Spinal cord (tissue), 10 donors: ENCODE measurements at places on chromosomes 7 and 10. TPM values are rescaled to one million over a fixed set of nuclear protein-coding genes. Genes with fewer than 3 reads are reported as not detected.

The OR6V1 gene
- not detected for polyA plus RNA-seq

The ITPRID1 gene
- 0.09 TPM for polyA plus RNA-seq

GRCh38 chr7:21568762-21569161, 25.9 kb downstream of the DNAH11 start:
- H3K4me1 ChIP-seq: peaks cover 3% of the 10 kb centered on the region
- no peaks in the 10 kb centered on the region for H3K36me3 ChIP-seq
- H3K27me3 ChIP-seq: no peaks in the 10 kb centered on the region
- DNase-seq: no peak
- no peak overlapping the region for H3K4me3 ChIP-seq
- H3K27ac ChIP-seq: no peak overlapping the region

- H3K4me3 ChIP-seq: no peak overlapping the region
- no peak overlapping the region for H3K27ac ChIP-seq
- H3K36me3 ChIP-seq: no peaks in the 10 kb centered on the region
- no peaks in the 10 kb centered on the region for H3K27me3 ChIP-seq
Observed at GRCh38 chr10:19043431-19043830, 5.2 kb upstream of the MALRD1 start.

GRCh38 chr7:33250421-33250871, 121.1 kb downstream of the BBS9 start:
- H3K36me3 ChIP-seq: no peaks in the 10 kb centered on the region
- DNase-seq: no peak
- no peak overlapping the region for H3K4me3 ChIP-seq
- no peak overlapping the region for H3K27ac ChIP-seq

- H3K4me1 ChIP-seq: peaks cover 31% of the 10 kb centered on the region
- H3K4me3 ChIP-seq: no peak overlapping the region
- peaks cover 18% of the 10 kb centered on the region for H3K36me3 ChIP-seq
- DNase-seq: no peak
- H3K27ac ChIP-seq: no peak overlapping the region
Observed at GRCh38 chr7:140604760-140605159, 35.9 kb downstream of the DENND2A start.

GRCh38 chr7:129748356-129749109, 137.0 kb downstream of the NRF1 start:
- DNase-seq: no peak
- H3K27me3 ChIP-seq: no peaks in the 10 kb centered on the region
- H3K27ac ChIP-seq: no peak overlapping the region
- H3K36me3 ChIP-seq: peaks cover 13% of the 10 kb centered on the region
- no peaks in the 10 kb centered on the region for H3K4me1 ChIP-seq
- H3K4me3 ChIP-seq: no peak overlapping the region

DNA sequence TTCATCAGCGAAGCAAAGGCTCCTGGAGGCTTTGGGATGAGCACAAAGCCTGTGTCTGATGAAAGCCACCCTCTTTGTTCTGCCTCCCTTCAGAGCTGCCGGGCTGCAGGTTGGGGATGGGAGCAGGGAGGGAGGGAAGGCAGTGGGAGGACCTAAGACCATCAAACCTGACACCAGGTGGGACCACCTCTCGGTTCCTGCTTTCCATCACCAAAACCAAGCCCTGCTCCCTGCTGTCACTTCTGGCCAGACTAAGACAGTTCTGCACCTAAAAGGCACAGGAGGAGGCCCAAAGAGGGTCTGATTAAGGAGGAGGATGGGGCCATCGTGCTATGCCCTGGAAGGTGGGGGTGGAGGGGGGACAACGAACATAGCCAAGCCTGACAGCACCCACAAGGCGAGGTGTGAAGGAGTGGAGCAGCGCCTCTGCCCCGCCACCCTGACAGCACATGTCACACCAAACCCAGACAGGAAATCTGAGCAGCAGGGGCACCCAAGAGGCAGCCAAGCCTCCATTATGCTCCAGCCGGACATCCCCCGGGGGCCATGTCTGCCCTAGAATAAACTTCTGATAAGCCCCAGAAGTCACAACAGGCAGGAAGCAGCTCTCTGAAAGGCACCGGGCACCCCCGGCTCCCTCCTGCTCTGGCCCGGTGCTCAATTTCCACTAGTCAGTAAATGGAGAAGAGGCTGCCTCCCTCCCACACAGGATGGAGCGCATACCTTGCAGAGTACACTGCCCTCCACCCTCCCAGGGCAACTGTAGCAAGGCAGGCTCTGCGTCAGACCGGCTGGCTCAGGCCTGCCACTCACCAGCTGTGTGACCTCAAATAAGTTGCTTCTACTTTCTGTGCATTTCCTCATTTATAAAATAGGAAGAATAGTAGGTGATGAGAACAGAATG, 48.9 kb downstream of the DLG5 start:
- no peaks in the 10 kb centered on the region for H3K27me3 ChIP-seq
- H3K4me3 ChIP-seq: no peak overlapping the region
- no peaks in the 10 kb centered on the region for H3K36me3 ChIP-seq
- H3K4me1 ChIP-seq: peaks cover 38% of the 10 kb centered on the region

DNA sequence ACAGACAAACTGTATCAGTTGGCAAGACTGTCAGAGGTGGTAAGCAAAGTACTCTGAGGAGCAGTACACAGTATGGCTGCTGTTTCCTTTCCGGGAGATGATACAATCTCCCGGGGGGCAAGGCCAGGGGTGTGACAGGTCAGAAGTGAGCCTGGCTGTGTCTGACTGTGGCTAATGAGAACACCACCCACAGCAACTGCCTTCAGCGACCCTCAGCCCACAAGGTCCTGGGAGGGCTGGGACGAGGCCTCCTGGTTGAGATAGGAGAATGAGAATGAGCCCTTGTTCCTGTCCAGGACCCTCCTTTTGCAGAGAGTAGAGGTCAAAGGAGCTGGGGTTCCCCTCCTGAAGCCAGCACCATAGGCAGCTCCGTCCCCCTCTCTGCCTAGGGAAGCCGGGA, 421.7 kb downstream of the TCERG1L start:
- H3K27ac ChIP-seq: no peak overlapping the region
- H3K36me3 ChIP-seq: no peaks in the 10 kb centered on the region
- H3K27me3 ChIP-seq: no peaks in the 10 kb centered on the region
- DNase-seq: no peak
- H3K4me1 ChIP-seq: peaks cover 7% of the 10 kb centered on the region

- no peak for DNase-seq
- H3K27ac ChIP-seq: no peak overlapping the region
- H3K36me3 ChIP-seq: no peaks in the 10 kb centered on the region
- H3K27me3 ChIP-seq: no peaks in the 10 kb centered on the region
- no peaks in the 10 kb centered on the region for H3K4me1 ChIP-seq
Observed at GRCh38 chr7:150503581-150503980, 11.1 kb upstream of the GIMAP7 start.

The SUGCT gene
- polyA plus RNA-seq: 2.4 TPM

DNA sequence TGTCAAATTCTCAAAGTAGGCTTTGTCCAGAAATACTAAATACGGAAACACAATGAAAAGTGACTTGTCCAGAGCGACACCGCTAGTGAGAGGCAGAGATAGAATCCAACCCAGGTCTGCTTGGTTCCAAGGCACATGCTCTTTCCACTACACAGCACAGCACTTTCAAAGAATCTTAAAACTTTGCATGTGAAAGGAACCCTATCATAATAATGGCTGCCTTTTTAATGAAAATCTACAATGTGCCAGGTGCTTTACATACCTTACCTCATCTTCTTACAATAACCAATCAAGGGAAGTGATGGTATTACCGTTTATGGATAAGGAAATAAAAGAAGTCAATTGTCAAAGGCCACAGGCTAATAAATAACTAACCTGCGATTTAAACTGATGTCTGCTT, 2.6 kb downstream of the CHCHD3 start:
- DNase-seq: no peak
- no peaks in the 10 kb centered on the region for H3K36me3 ChIP-seq
- no peak overlapping the region for H3K27ac ChIP-seq
- H3K4me3 ChIP-seq: no peak overlapping the region
- H3K27me3 ChIP-seq: no peaks in the 10 kb centered on the region

DNA sequence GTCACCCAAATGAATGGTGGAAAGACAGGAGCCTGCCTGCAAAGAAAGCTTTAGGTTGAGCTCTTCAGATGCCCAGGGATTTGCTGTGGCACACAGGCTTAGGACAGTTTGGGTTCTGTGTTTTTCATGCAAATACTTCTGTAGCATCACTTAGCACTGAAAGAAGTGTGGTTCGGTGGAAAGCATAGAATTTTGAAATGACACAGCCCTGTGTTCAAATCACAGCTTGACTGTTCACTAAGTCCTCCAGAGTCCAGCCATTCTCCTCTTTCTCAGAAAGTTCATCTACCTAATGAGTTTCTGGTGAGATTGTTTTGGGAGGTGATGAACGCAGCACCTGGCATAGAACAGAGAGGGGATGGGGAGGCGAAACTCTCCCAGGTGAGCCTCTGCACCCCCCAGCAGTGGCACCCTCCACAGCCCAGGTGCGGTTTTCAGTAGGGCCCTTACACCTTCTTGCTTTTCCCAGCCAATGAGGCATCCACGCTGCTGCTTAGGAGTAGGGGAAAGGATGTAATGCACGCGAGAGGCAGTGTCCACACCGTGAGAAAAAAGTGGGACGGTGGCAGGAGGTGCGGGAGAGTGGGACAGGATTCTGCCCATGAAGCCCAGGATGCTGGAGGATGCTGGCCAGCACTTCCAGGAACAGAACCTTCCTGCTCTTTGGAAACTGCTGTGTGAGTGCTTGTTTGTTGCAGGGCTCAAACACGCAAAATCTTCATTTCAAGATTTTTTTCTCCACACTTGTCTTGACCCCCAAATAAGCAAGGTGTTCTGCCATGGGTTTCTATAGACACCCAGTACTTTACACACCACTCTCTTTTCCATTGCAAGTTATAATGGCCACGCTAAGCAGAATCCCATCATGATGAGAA, 11.6 kb downstream of the EN2 start:
- DNase-seq: no peak
- H3K27me3 ChIP-seq: peaks cover 100% of the 10 kb centered on the region
- H3K27ac ChIP-seq: no peak overlapping the region
- H3K36me3 ChIP-seq: no peaks in the 10 kb centered on the region
- no peak overlapping the region for H3K4me3 ChIP-seq
- peaks cover 31% of the 10 kb centered on the region for H3K4me1 ChIP-seq

- DNase-seq: peak; percentile 42
- no peak overlapping the region for H3K4me3 ChIP-seq
- H3K36me3 ChIP-seq: peaks cover 30% of the 10 kb centered on the region
- H3K27ac ChIP-seq: no peak overlapping the region
- H3K4me1 ChIP-seq: peaks cover 17% of the 10 kb centered on the region
- H3K27me3 ChIP-seq: no peaks in the 10 kb centered on the region
Observed at GRCh38 chr10:131269776-131270460, 41.6 kb downstream of the TCERG1L start.

DNA sequence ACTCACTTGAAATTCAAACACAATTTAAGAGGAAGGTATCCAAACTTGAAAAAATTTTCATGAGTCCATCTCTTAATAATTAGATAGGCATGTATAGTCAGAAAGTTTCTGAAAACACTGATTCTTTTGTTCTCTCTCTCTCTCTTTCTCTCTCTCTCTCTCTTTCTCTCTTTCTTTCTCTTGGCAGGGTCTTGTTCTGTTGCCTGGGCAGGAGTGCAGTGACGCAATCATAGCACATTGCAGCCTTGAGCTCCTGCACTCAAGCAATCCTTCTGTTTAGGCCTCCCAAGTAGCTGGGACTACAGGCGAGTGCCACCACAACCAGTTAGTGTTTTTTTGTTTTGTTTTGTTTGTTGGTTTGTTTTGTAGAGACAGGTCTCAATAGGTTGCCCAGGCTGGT, 59.3 kb downstream of the PRTFDC1 start:
- H3K27ac ChIP-seq: no peak overlapping the region
- H3K36me3 ChIP-seq: no peaks in the 10 kb centered on the region
- H3K4me1 ChIP-seq: no peaks in the 10 kb centered on the region
- no peaks in the 10 kb centered on the region for H3K27me3 ChIP-seq
- no peak overlapping the region for H3K4me3 ChIP-seq
- no peak for DNase-seq

DNA sequence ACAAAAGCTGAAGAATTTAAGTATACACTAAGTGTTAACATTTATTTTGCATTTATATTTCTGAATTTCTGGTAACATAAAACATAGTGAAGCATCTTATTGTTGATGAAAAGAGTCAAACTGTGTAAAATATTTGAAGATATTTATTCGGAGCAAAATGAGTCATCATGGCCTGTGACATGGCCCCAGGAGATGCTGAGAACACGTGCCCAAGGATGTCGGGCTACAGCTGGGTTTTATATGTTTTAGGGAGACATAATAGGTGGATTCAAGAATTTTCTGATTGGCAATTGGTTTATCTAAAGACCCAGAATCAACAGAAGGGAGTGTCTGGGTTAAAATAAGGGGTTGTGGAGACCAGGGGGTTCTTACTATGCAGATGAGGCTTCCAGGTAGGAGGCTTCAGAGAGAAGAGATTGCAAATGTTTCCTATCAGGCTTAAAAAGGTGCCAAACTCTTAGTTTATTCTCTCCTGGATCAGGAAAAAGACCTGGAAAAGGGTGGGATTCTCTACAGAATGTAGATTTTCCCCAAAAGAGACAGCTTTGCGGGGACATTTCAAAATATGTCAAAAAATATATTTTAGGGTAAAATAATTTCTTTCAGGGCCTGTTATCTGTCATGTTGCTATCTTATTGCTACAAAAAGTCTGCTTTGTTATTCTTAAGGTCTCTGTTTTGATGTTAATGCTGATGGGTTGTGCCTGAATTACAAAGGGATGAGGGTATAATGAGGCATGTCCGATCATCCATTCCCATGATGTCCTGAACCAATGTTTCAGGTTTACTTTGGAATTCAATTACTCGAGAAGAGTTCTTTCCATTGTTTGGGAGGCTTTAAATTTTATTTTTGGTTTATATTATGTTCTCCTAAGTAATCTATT, 74.5 kb downstream of the VWDE start:
- no peak overlapping the region for H3K27ac ChIP-seq
- no peaks in the 10 kb centered on the region for H3K27me3 ChIP-seq
- H3K4me3 ChIP-seq: no peak overlapping the region

DNA sequence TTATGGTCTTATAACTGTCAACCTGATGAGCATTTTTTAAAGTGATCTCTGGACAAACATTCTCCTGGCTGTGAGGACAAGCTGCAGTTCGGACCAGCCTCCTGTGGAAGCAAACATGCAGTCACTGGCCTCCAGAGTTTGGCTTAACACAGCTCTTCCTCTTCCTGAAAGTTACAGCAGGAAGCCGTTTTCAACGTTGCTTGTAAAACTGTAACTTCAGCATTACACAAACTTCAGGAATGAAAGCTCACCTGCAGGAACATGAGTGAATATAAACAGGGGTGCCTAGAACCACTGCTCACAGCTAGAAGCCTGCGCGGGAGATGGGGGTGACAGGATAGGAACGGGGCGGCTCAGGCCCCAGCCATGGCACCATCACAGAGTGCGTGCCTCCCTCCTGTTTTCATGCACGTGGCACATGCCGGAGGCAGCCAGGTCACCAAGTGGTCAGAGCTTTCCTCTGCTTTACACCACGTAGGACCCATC, 292.9 kb upstream of the PITRM1 start:
- no peak overlapping the region for H3K4me3 ChIP-seq
- peak overlapping the region; percentile 71 for H3K27ac ChIP-seq
- H3K27me3 ChIP-seq: no peaks in the 10 kb centered on the region

The FEZF1 gene
- not detected for polyA plus RNA-seq

DNA sequence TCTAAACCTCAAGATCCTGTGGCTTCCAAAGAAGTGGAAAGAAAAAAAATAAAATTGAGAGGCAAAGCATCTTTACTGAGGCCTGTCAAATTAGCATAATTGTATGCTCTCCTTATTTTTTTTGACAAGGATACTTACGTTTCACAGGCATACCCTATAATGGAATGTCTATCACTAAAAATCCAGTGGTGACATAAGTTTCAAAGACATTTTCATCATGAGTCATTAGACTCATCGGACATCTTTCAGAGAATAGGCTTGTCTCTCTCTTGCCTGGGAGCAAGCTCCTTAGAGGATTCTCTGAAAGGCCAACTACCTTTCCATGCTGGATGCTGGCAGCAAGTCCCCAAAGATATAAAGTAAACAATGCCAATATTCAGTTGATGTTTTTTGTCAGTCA, 380.7 kb upstream of the STEAP1 start:
- no peak overlapping the region for H3K4me3 ChIP-seq
- no peaks in the 10 kb centered on the region for H3K4me1 ChIP-seq
